T1000 (cell line): ENCODE measurements at places on chromosomes 3 and 15.

DNA sequence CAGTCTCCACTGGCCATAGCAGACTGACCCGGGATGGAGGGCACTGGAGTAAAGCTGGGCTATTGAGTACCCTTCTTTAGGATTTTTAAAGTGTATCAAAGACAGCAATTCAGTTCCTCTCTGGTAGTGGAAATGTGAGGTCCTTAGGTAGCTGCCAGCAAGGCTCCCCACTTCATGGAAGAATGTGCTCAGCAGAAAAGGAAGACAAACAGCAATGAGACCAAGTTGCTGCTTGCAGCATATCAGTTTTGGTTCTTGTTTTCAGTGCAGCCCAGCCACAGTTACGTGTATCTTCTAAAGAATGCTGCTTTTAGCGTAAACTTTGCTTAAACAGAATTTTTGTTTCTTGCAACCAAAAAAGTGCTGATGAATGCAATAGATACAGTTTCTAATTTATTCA lies 374.0 kb upstream of the CBLB start:
- no peak for DNase-seq

- no peak for DNase-seq
Measured at GRCh38 chr3:48543271-48543866, 13.2 kb downstream of the PFKFB4 start.

DNA sequence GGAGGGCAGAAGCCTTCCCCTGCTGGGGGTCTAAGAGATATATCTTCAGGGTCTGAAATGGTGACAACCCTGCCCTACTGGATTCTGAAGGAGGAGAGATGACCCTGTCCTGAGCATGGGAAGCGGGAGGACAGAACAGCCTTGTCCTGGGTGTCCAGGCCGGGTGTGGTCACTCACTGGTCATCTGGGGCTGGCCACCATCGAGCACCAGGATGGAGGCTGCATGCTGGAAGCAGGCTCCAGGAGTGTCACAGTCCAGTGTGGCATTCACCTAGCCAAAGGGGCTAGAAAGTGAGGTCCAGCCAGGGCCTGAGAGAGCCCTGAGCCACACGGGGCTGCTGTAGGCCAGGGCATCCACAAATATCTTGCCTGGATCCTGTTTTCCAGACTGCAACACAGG lies 5.2 kb downstream of the CDHR4 start:
- no peak for DNase-seq

DNA sequence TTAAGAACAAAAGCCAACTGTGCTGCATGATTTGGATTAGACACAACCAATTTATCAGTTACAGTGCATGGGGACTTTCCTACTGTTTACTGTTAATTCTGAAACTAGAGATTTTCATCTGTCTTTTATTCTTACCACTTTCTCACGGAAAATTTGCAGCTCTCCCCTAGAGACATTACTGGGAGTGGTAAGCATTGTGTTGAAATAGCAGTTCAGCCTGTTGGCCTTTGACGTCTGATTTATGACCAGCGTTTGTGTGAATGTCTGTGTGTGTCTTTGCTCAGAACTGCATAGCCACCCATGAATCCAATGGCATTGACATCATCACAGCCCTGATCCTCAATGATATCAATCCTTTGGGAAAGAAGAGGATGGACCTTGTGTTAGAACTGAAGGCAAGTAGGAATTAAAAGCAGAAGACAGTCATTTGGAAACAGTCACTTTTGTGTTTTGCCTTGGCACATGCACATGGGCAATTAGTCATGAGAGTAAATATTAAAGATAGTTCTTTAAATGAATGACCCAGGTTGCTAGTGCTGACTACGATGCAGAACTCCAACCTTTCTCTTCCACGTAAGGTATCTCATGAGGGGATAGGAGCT lies 202.2 kb upstream of the BHLHE40 start:
- no peak for DNase-seq

- DNase-seq = no peak
Measured at GRCh38 chr3:175651716-175652115, 792.6 kb downstream of the NAALADL2 start.

GRCh38 chr15:99176757-99177156 lies 71.9 kb downstream of the SYNM start:
- no peak for DNase-seq

- no peak for DNase-seq
Measured at GRCh38 chr3:12242772-12243171, 46.1 kb upstream of the PPARG start.

- DNase-seq = no peak
Measured at GRCh38 chr3:54862526-54862925, 65.3 kb downstream of the LRTM1 start.
